ENCODE measurements at places on chromosomes 2 and 18. TPM values are rescaled to one million over a fixed set of nuclear protein-coding genes. Genes with fewer than 3 reads are reported as not detected.

The ANKRD30BL gene
- total RNA-seq: 47.0 TPM

The KCNK3 gene
- 5.0 TPM for total RNA-seq

The SULT1C4 gene
- 11.9 TPM for total RNA-seq

The CDH19 gene
- not detected for total RNA-seq

The NXPH2 gene
- total RNA-seq: 26.9 TPM

The IL36G gene
- total RNA-seq: not detected

The CPO gene
- not detected for total RNA-seq

The HOXD10 gene
- total RNA-seq: not detected

The NTSR2 gene
- total RNA-seq: not detected

The VIT gene
- total RNA-seq: 0.31 TPM

The SAG gene
- 0.63 TPM for total RNA-seq

The AKAIN1 gene
- total RNA-seq: 3.8 TPM

The SLC14A1 gene
- total RNA-seq: 0.94 TPM

The HRH4 gene
- total RNA-seq: not detected

The FEV gene
- not detected for total RNA-seq

The UGT1A6 gene
- total RNA-seq: not detected

The MYCN gene
- total RNA-seq: 75.1 TPM

The CHST9 gene
- 2.5 TPM for total RNA-seq

The TMEM178A gene
- 32.2 TPM for total RNA-seq

The B4GALT6 gene
- 10.3 TPM for total RNA-seq

The CYP27C1 gene
- total RNA-seq: 3.1 TPM

The SERPINB10 gene
- not detected for total RNA-seq

The PFN4 gene
- total RNA-seq: 1.6 TPM

Measured in parietal lobe (tissue), 2 donors.